ENCODE measurements at places on chromosomes 4 and X. TPM values are rescaled to one million over a fixed set of nuclear protein-coding genes. Genes with fewer than 3 reads are reported as not detected.
A peak's percentile ranks its signal among the peaks of the same experiment; 100 is the strongest.

DNA sequence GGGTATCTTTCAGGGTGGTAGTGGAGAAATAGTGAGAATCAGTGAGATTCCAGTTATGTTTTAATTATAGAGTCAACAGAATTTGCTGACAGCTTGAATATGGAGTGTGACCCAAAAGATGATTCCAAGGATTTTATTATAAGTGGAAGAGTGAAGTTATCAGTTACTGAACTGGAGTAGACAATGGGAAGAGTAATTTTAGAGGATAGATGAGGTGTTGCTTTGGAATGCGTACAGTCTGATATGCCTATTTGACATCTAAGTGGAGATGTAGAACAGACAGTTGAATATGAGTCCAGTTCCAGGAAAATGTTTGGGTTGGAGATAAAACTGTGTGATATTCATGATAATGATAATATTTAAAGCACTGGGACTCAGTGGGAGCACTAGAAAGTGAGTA is 174.2 kb downstream of the MAPK10 start:
- DNase-seq, result no peak

- DNase-seq, result no peak
Measured at GRCh38 chr4:154989511-154989910, 208.4 kb downstream of the RBM46 start.

- DNase-seq, result no peak
Measured at GRCh38 chrX:35046660-35047296, 104.2 kb downstream of the FAM47B start.

DNA sequence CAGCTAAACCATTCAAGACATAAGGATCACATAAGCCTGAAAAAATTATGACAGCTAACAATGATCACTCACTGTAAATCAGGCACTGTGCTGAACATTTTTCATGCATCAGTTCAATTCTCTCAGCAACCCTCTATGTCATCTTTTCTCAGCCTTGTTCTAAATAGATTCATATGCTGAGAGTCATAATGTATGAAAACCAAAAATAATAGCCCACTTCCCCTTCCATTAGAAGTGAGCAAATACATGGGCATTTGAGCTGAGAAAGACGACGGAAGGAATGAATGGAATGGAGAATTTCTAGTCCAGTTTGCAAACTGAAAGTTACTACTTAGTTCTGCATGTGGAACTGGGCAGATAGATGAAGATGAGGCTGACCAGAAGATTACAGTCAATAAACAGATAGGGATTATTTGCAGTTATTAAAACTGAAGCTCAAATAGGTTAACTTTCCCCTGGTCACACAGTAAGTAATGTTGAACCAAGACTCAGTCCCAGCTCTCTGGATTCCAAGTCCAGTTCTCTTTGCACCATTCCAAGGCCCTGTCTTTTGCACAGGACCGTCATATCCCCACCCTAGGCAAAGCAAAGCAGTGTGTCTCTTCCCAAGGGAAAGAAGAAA is 1.6 kb upstream of the SH3RF1 start:
- DNase-seq, result no peak

DNA sequence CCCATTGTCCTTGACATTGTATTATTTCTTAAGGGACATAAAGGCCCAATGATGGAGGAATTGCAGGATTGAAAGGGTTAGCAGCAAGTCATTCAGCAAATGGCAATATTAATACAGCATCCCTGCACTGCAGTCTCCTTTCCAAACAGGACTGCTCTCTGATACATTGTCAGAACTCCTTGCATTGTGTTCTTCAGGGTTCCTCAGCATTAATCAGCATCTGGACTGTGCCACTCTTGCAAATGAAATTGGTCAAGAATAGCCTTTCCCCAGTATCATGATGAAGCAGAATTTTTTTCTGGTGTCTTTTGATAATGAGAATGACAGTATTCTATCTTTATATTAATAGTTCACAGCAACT is 272.6 kb upstream of the HAND2 start:
- no peak for DNase-seq

DNA sequence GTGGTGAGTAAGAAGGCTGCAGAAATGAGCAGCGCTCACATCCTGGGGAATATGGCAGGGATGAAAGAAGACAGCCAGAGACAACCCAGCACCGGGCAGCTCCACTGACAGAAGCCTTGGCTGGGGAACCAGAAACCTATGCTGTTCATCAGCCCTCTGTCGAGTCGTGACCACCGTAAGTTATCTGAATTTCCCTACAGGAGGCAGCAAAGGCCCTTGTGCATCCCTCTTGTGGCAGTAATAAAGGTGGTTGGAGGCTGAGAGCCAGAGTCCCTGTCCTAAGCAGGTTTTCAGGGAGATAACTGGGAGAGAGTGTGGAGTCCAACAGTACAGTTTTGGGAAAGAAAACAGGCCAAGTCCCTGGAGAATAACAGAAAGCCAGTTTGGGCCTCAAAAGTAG is 194.0 kb upstream of the BOD1L1 start:
- no peak for DNase-seq

DNA sequence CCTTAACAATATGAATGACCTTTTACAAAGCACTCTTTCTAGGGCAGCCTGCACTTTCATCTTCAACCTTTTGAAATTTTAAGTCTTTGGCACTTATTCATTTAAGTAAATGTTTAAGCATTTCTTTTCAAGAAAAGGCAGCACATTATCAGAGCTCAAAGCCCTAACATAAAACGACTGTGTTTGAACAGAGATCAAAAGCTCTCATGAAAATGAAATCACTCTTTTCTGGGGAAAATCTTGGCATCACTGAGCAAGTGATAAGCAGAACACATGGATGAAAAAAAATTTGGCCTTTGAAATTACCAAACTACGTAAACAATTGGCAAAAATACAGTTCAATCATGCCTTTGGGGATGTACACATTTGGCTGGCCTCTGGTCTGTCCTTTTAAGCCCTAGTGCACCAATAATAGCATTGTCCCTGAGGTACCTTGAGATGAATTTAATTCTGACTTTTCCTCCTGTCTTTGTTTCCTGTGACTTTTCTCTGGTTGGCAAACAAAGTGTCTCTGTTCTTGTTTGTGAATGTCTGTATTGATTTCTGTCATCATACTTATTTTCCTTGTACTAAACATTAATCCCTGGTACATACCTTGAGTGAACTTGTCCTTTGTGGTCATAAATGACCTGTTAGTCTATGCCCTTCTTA is 12.9 kb upstream of the ODAM start:
- DNase-seq, result no peak

- no peak for DNase-seq
Measured at GRCh38 chr4:148883891-148884290, 441.7 kb upstream of the NR3C2 start.

GRCh38 chrX:114532111-114532805 is 51.6 kb upstream of the HTR2C start:
- DNase-seq, result no peak

DNA sequence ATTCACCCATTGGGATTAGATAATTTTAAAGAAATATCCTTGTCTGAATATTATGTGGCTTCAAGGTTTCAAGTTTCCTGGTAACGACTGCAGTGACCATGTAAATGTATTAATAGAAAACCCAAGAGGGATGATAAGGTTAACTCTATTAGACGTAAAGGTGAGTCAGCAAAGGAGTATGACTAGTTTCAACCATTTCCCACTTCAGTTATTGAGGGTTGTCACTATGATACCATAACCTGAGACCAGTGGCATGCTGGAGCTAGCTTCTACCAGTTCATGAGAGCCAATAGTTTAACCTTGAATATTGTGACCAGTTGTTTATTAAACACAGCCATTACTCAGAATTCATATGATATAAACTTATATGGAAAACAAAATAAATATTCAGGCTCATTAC is 270.1 kb downstream of the TMA16 start:
- DNase-seq, result no peak

DNA sequence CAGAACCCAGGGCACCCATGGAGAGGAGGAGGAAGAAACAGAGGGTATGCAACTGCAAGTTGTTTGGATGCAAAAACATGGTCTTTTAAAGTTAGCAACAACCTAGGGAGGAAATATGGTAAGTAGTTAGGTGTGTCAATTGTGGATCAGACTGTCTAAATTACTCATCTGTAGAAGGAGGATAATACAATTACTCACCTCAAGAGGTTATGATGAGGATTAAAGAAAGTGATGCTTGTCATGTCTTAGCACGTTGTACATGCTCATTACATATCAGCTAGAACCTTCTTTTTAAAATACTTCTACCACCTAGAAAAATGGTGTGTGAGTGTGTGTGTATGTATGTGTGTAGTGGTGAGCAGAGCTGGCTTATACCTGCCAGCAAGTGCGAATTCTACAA is 2.3 kb upstream of the C1QTNF7 start:
- no peak for DNase-seq

DNA sequence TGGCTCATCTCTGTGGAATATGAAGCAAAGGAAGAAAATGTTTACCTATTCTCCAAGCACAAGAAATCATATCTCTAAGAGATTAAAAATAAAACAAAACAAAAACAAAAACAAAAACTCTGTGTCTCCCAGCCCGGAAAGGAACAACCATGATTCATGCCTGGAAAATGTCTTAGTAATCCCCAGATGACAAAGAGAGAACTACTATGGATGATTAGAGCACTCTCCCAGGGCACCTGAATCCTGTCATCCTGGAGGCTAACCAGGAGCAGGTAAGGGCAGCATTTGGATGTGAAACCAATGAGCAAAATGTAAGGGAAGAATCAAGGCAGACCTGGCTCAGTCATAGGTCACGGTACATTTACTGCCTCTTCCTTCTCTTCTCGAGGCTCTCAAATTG is 1.7 kb upstream of the AKAP4 start:
- DNase-seq, result no peak

DNA sequence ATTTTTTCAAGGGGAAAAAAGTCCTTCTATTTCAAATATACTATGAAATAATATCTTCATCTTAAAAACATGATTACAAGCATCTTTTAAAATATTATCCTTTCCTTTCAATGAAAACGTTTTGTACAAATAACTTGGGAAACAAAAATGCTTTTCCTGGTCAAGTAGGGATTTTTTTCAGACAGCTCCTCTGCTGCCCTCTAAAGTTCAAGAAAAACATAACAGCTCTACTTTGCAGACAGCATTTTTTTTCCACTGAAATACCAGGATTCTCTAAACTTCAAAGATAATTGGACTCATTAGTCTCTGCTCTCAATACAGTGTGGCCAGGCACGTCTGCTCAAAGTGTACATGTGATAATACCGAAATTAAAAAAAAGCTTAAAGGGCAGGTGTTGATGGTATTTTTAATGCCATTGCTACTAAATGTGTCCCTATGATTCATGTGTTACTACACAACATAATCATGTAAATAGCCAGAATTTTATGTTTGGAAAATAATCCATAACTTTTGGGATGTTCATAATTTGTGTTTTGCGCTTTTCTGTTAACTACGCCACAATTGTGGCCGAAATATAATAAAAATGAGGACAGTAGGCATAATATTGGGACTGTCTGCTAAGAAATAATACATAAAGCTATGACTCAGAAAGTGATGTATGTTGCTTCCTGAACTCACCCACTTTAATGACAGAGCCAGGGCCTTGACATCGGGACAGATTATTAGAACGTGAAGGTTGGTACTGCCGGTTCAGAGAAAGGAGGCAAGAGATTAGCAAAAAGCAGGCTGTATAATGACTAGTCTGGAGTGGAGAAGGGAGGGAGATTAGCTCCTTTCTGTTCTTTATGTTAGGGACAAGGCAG is 478.9 kb downstream of the KCNIP4 start:
- no peak for DNase-seq

DNA sequence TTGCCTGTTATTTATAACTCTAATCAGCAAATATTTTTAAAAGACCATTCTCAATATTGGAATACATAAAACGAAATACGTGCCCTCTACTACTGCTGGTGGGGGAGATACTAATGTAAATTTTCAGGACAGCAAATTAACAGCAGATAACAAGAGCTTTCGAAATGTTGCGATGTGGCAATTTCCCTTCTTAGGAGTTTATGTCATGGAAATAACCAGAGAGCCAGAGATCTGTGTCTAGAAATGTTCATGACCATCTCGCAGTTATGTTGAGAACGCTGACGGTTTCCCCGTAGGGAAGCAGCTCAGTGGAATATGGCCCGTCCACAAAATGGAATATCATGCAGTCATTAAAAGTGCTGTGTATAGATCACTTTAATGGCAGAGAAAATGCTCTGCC is 238.4 kb upstream of the PSAPL1 start:
- DNase-seq, result no peak

GRCh38 chr4:8182858-8183725 is 16.0 kb upstream of the SH3TC1 start:
- DNase-seq, result peak; percentile 74

DNA sequence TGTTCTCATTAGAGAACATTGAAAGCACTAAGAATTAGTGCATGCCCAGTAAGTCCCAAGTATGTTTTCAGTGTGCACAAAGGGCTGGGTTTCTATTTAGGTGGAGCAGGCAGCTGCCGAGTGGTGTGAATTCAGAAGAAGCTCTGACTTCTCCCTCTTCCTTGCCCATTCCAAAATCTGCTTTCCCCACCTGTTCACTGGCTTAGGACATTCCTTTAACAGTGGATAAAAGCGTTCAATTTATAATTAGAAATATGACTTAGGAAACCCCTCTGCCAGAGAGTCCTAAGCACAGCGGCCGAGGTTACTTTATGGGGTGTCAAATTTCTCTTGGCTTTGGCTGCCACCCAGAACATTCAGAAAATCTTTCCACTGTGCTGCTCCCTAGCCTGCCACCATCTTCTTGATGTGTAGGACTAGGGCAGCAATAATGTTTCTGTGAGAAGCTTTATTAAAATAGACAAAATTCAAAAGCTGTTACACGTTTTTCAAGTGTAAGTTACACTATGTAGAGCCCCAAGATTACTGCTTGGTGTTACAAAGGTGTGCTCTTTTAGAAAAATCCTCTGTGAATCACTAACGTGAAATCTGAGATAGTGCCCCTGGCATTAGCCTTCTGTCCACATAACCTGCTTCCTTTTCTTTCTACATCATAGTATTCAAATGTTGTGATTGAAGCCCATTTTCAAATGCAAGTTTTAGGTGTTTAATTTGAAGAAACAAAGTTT is 191.6 kb upstream of the ANKRD50 start:
- DNase-seq, result no peak

GRCh38 chrX:116493271-116493670 is 30.5 kb upstream of the CT83 start:
- DNase-seq, result no peak

- DNase-seq, result no peak
Measured at GRCh38 chrX:154032160-154032559, 12.5 kb upstream of the IRAK1 start.

DNA sequence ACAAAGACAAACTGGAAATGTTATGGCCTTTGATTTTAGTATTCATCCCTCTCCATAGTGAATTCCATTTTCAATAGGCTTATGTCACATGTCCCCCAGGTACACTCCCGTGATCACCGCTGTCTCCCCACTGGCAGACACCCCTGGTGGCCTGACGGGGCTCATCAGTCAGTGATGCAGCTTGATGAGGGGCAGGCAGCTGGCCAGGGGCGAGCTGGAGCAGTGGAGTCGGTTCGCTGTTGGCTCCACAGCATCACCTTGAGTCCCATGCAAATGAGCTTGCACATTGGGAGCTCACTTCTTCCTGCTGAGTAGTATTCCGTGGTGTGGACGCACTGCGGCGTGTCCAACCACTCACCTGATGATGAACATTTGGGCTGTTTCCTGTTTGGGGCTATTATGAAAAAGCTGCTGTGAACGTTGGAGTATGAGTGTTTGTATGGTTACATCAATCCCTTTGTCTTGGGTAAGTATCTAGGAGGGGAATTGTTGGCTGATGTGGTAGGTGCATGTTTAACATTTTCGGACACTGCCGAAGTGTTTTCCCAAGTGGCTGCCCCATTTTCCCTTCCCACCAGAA is 5.2 kb downstream of the TREX2 start:
- DNase-seq, result no peak

Gene AGTR2
- not detected for total RNA-seq

Gene FAM90A26
- total RNA-seq, result not detected

Gene AFF1
- 37.2 TPM for total RNA-seq

Gene VCX
- not detected for total RNA-seq

Gene REELD1
- 0.50 TPM for total RNA-seq

Gene RPA4
- total RNA-seq, result 0.23 TPM

Gene KLHL4
- 0.28 TPM for total RNA-seq

Gene TMPRSS11A
- total RNA-seq, result not detected
